Stimulated activated CD4-positive, alpha-beta T cell treated with anti-CD3 and anti-CD28 coated beads, Interleukin-1b, Interleukin-23, amount 100 ng/mL, for 1 hour (primary cell): ENCODE measurements at places on chromosomes 1 and 21.

GRCh38 chr1:8631163-8631562 lies 186.3 kb downstream of the RERE start:
- DNase-seq: no peak

- no peak for DNase-seq
These were observed 3.8 kb downstream of the QSOX1 start for GRCh38 chr1:180158149-180159147.

GRCh38 chr1:12480041-12480440 lies 138.0 kb downstream of the DHRS3 start:
- no peak for DNase-seq

- no peak for DNase-seq
These were observed 141.4 kb upstream of the BEND5 start for GRCh38 chr1:48917901-48918603.

GRCh38 chr1:118744420-118744819 lies 243.7 kb downstream of the TBX15 start:
- no peak for DNase-seq

- DNase-seq: peak; percentile 14
These were observed 158.3 kb upstream of the CACNA1E start for GRCh38 chr1:181324797-181325616.

DNA sequence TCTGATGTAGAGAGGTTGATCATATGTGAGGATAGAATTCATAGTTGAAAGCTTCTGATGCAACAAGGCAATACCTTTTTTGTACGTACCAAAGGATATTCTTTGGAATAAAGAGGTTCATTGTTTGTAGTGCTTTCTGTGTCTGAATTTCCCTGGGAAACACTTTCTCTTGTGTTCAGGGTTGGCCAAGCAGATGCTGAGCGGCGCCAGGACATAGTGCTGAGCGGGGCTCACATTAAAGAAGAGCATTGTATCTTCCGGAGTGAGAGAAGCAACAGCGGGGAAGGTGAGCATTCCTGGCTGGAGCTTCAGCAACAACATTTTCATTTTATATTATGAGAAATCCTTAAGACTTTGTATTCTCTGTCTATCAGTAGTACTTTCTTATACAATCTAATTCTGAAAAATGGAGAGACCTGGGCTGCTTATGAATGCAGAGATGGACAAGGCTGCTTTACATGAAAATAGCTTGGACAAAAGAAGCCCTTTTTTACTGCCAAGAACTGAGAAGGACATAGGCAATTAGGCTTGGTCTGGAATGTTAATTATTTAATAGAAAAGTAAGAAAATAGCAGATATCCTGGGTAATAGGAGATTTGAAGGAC lies 85.2 kb downstream of the KIF1B start:
- DNase-seq: no peak

DNA sequence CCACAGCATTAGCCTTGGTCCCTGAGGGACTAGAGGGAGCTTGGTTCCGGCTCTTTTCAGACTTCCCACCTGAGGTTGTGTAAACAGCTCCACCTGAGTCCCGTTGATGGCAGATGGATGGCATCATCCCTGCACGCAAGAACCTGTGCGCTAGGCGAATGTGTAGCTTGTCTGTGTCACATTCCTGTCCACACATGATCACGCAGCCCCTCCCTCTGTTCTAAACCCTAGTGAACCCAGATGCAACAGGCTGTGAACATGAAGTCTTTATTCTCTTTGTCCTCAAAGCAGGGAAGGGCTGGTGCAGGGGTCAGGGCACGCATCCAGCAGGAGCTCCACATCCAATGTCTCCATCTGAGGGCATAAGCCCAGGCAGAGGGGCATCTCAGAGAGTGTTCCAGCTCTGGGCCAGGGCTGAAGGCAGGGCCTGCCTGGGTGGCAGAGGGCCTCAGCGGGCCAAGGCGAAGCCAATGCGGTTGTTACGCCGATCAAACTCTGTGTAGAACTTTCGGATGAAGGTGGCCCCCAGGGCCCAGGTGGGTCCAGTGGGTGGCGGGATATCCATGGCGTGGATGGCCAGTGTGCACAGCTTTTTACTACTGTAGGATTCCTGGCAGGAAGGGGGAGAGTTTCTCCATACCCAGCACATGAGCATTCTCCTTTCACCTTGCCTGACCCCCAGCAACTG lies 2.9 kb upstream of the ETNK2 start:
- DNase-seq: no peak

- DNase-seq: no peak
These were observed 37.5 kb downstream of the CLIC6 start for GRCh38 chr21:34706337-34706736.

DNA sequence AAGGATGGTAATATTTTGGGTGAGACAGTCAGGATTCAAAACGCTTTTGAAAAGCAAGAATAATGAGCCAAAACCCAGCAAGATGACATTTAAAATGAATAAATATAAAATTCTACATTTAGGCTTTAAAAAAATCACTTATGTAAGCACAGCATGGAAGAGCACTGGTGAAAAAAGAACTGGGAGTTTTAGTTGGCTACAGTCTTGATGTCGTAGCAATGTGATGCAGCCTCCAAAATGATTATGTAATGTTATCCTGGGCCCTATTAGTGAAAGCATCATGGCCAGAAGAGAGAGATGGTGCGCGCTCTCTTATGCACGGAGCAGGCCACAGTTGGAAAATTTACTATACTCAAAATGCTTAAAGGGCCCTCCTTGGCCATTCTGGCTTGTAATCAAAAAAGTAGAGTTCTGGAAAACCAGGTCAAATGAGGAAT lies 5.1 kb downstream of the KCNJ9 start:
- no peak for DNase-seq

DNA sequence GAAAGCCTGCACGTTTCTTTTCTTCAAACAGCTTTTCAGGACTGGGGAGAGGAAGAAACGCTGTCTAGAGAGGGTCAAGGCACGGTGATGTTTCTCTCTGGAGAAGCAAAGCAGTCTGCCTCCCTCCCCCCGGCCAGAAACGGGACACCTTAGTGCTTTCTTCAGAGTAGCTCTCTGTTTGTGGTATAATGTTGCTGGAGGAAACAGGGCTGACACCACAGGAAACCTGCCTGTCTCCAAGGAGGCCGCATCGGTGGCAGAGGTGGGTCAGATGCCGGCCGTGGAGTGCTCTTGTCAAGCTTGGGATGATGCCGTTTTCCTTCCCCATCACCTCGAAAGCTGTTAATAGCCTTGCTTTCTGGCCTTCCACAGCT lies 139.4 kb downstream of the DHRS3 start:
- no peak for DNase-seq

GRCh38 chr1:40059960-40060750 lies 19.6 kb downstream of the CAP1 start:
- no peak for DNase-seq

- no peak for DNase-seq
These were observed 30.2 kb downstream of the ZZZ3 start for GRCh38 chr1:77652268-77652667.

- no peak for DNase-seq
These were observed 2.6 kb upstream of the GLUL start for GRCh38 chr1:182394055-182394775.

- DNase-seq: no peak
These were observed 56.6 kb upstream of the C1orf174 start for GRCh38 chr1:3956527-3957170.

GRCh38 chr1:111867868-111868440 lies 112.3 kb downstream of the DDX20 start:
- no peak for DNase-seq

DNA sequence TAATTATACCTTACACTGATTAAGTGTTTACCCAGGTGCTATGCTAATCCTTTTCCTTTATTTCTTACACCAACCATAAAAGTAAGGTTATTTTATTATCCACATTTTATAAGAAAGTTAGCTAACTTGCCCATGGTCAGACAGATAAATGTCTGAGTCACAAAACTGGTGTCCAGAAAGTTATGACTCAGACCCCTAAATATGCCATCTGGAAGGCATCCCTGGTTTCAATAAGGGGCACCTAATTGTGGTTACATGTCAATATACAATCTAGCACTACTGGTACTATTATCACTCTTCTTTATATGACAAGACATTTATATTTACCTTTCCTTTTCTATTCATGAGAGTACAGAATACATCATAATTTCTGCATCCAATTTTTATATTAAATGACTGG lies 496.5 kb upstream of the ADGRL2 start:
- DNase-seq: no peak

GRCh38 chr1:40965531-40965930 lies 14.0 kb upstream of the CTPS1 start:
- no peak for DNase-seq

DNA sequence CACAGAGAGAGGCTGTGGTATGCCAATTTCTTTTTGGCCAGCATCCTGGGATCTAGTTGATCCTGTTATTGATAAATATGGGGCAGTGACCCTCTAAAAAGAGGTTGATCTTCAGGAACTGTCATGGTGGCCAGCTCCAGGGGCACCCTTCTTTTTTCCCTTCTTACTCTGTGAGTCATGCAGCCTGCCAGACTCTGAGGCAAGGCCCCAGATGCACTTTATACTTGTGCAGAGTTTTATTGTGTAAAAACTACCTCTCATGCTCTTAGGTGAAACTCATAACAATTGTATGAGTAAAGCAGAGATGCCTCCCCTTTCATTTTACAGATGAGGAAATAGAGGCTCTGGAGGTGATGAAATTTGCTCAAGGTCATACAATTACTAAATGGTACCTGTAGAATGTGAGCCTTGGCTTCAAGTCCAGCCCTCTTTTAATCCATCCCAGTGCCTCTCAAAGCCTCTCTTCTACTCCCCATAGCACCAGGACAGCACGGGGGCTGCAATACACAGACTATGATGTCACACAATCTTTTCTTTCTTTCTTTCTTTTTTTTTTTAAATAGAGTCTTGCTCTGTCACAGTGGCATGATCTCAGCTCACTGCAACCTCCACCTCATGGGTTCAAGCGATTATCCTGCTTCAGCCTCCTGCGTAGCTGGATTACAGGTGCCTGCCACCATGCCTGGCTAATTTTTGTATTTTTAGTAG lies 387.8 kb downstream of the KCNH1 start:
- no peak for DNase-seq

DNA sequence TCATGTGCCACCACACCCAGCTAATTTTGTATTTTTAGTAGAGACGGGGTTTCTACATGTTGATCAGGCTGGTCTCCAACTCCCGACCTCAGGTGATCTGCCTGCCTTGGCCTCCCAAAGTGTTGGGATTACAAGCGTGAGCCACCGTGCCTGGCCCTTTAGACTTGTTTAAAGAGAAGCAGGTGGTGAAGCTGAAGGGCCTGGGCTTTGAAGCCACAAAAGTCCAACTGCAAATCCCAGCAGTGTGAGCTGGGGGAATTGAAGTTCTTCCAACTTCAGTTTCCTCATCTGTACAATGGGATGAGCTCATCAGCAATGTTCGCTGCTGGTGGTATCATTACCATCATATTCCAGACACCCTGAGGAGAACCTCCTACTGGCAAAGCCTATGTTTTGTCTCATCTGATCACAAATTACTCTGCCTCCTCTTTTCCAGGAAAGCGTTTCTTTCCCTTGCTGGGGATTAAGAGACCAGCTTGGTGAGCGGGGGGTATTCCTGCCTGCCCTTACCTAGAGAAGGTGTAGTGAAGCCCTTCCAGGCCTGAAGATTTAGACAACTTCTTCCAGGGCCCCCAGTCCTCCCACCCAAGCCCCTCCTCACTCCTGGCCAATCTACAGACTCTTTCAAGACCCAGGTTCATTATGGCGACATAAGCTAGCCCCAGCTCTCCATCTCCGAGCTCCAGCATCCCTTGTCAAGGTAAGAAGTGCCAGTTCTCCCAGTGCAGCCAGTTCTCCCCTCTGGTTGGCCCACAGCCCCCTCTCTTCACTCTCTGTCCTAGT lies 2.4 kb upstream of the SHISA4 start:
- no peak for DNase-seq

DNA sequence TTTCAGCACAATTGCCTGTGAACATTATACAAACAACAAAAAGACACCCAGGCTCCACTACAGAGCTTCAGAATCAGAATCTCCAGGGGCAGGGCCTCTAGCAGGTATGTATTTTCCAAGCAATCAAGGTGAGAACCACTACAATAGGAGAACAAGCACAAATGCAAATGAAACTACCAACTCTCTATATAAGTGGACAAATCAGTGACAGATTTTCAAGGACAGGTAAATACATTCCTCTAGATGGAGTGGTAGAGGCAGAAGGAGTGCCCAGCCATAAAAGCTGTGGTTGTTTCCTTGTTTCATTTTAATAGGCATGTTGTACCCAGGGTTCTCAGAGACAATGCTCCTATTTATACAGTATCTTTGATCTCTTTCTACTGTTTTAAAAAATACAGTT lies 20.1 kb upstream of the CCDC17 start:
- no peak for DNase-seq

- DNase-seq: peak; percentile 29
These were observed at the start of gene SLC25A24 for GRCh38 chr1:108199781-108200686. Gene SLC25A24, minus strand, starts transcription at chr1:108200343. Its CDS starts 205 bp downstream, at chr1:108200138.

- no peak for DNase-seq
These were observed 25.5 kb downstream of the UTS2 start for GRCh38 chr1:7827126-7827955.

DNA sequence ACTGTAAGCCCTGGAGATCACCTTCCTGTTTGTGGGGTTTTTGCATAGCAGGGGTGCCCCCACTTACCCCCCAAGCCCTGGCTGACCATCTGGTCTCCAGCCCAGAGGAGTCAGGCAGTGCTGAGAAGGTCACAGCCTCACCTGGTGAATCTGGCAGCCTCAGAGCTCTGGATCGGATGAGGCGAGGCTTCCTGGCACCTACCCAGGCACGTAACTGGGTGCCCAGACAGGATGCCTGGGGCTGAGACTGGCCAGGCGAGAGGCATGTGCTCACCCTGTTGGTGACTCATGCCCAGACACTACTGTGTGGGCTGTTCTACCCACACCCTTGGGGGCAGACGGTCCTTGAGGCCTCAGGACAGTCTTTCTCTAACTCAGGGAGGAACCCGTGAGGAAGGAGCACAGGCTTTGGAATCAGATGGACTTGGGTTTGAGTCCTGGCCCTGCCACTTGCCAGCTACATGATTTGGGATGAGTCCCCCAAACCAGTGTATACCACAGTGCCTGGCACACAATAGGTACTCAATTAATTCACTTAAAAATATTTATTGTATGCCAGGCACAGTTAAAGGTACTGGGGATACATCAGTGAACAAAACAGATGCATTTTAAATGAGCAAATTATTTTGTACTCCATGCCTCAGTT lies 15.1 kb upstream of the PADI3 start:
- no peak for DNase-seq

DNA sequence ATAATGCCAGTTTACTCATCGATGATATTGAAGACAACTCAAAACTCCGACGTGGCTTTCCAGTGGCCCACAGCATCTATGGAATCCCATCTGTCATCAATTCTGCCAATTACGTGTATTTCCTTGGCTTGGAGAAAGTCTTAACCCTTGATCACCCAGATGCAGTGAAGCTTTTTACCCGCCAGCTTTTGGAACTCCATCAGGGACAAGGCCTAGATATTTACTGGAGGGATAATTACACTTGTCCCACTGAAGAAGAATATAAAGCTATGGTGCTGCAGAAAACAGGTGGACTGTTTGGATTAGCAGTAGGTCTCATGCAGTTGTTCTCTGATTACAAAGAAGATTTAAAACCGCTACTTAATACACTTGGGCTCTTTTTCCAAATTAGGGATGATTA lies 13.7 kb downstream of the GGPS1 start:
- no peak for DNase-seq
